ENCODE measurements at places on chromosomes 12 and 14.

- DNase-seq: no peak
Measured at GRCh38 chr12:92558215-92558773, 144.5 kb upstream of the PLEKHG7 start.

GRCh38 chr14:101577221-101577909 is 16.1 kb downstream of the DIO3 start:
- no peak for DNase-seq

DNA sequence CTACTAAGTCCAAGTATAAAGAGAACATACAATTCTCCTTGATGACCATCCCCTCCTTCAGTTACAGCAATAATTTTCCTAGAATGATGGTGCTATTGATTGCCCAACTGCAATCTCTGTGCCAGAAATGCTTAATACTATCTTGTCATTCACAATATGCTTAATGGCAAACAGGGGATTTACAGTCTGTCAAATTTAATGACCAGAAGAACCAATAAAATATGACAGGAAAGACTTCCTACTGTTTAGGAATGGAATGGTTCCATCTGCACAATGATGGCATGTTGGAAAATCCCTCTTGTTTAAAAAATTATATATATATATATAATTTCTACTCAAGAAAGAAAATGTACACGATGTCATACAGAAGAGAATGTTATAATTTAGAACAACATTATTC is 623.2 kb downstream of the CCER1 start:
- DNase-seq: no peak

GRCh38 chr14:47276931-47277330 is 398.5 kb downstream of the MDGA2 start:
- no peak for DNase-seq

DNA sequence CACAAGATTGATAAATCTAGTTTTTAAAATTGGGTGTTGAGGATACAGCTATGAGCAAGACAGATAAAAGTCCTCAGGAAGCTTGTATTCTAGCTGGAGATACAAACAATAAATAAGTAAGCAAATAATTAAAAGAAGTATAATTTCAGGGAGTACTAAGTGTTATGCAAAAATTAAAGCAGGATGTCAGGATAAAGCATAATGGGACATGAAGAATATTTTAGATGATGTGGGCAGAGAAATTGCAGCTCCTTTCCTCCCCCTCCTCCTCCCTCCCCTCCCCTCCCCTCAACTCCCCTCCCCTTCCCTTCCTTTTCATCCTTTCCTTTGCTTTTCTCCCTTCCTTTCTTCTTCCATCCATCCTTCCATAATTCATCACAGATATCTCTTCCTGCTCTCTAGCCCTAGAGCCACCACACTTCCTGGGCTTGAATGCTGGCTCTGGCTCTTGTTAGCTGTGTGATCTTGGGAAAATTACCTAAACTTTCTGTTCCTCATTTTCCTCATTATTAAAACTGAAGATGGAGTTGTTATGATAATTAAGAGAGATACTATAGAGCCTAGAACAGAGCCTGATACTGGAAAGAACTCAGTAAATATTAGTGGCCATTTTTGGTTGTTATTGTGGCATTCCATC is 323.9 kb downstream of the AACS start:
- DNase-seq: no peak

GRCh38 chr14:64698903-64699302 is 5.3 kb upstream of the PLEKHG3 start:
- no peak for DNase-seq

- DNase-seq: no peak
Measured at GRCh38 chr12:11652351-11653040, 3.0 kb downstream of the ETV6 start.

DNA sequence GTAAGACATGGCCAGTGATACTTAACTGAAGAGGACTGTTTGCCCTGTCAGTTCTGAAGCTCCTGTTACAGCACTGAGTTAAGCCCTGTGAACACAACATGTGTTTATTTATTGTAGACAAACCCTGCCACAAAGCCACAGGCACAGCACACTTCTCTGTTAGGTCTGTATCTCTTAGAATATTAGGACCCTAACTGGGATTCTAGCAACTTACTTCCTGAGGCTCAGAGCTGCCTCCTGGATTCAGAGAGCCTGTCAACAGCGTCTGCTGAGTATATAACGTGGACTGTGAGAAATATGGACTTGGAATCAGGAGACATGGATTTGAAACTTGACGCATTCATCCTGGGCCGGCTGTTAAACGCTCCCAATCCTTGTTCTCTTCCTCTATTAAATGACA is 135.0 kb upstream of the HIF1A start:
- DNase-seq: no peak
